Amniotic epithelial cell (primary cell): ENCODE measurements at places on chromosomes 4 and X.

DNA sequence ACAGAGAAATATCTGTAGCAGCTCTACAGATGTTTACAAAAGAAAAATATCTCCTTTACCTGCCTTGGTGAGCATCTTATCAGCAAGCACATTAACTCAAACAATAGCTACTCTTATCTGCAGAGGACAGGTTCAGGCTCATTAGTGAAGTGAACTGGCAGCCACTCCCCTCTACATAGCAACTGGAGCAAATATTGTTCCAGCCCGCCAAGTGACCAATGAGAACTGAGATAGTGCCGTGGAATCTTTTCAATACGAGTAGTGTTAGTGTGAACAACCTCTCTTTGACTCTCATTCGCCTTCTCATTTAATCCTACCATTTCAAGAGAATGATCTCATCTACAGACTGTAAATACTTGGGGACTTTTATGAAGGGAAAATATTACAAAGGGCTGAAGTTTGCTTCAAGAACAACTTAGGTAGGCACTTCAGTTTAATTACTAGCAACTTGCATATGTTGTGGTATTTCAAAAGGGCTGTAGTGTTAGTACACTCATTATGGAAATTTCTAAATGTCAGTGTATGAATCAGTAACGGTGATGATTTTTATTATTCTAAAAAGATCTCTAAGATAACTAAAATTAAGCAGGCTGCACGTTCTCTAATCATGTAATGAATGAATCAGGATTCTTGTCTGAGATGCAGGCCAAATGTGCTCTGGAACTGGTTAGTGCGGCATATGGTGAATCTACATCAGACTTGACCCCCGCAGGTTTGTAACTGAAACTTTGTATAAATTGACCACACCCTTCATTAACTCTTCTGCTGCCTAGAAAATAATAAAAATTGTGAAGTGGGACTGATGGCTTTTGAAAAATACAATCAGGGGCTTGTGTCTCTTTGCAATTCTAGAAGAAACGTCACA, 72.4 kb downstream of the PALLD start:
- DNase-seq: peak; percentile 19

- no peak for DNase-seq
Observed at GRCh38 chrX:44708470-44708869, 135.4 kb upstream of the DUSP21 start.

DNA sequence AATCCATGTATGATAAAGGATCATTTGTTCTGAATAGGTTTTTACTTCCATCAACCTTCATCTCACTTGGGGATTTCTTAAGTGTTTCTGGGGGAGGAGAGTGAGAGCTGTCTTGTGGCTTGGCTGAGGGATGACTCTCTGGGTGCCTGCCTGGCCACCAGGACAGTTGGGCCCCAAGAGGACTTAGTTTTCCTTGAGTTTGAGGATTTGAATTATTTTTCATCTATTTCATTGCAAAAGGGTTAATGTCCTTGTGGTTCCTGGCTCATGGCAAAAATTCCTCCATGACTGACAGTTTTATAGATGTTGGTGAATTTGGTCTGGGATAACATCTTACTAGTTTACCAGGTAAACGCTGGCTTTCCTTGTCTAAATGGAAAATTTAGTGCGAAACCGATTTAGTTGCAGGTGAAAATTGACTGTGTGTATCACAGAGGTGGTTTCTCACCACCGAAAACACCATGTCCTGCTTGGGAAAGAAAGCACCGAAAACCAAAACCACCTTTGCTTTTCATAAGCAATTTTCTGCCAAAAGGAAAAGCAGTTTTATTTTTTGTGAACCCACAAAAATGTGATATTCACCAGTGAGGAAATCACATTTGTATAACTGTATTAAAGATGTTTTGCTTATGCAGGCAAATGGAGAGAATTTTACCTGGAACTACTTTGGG, 331.3 kb upstream of the SFRP2 start:
- DNase-seq: no peak

- no peak for DNase-seq
Observed at GRCh38 chr4:7822877-7823276, 116.8 kb downstream of the AFAP1 start.
